ENCODE measurements at places on chromosomes 4 and X.

GRCh38 chrX:20947411-20947912 lies 426.8 kb upstream of the CNKSR2 start:
- no peaks in the 10 kb centered on the region for H3K36me3 ChIP-seq
- no peaks in the 10 kb centered on the region for H3K4me1 ChIP-seq
- H3K27me3 ChIP-seq, result no peaks in the 10 kb centered on the region
- no peak for DNase-seq

DNA sequence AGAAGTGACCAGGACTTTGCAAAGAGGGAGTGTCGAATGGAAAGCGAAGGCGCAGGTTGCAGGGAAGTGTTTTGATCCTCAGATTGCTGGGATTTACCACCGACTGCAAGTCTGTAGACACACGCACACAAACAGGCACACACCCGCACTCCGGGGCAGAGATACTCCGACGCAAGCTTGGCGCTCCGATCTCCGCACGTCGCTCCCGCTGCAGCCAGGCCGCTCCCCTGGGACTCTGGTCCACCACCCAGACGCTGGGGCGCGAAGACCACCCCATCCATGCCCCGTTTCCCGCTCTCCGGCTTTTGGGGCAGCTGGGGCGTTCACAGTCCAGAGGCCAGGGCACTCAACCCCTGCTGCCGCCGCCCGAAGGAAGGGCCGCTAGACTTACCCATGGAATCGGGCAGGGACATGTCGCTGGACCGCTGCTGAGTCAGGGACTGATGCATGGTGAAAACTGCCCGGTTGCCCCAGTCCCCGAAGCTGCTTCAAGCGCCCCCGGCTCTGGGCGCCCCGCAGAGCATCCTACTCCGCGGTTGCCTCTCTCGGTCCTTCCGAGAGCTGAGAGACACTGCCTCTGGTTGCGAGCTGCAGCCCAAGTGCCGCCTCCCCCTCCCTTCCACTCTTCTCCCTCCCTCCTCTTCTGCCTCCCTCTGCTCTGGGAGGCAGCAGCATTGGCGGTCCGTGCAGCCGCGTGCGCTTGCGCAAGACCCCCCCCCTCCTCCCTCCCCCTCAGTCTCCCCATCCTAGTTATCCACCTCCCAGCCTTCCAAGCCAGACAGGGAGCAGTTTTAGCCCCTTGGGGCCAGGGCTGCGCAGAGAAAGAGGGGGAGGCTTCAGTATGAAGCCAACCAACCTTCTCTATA lies at the start of gene TMEM255A:
TSS of gene TMEM255A (minus strand) at position 601 of the 866 bp plus-strand sequence. CDS start at position 449, 152 bp downstream.
- H3K4me3 ChIP-seq, result peak within 1 kb of the TSS; percentile 82
- no peak within 1 kb of the TSS for H3K27ac ChIP-seq
- H3K36me3 ChIP-seq, result no peaks in the 10 kb centered on the region
- H3K27me3 ChIP-seq, result peaks cover 73% of the 10 kb centered on the region
- DNase-seq, result no peak

DNA sequence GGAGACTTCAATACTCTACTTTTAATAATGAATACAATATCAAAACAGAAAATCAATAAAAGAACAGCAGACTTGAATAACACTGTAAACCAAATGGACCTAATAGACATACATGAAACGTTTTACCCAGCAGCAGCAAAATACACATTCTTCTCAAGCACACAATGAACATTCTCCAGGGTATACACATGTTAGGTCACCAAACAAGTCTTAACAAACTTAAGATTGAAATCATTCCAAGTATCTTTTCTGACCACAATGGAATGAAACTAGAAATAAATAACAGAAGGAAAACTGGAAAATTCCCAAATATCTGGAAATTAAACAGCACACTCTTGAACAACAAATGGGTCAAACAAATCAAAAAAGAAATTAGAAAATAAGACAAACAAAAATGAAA lies 145.0 kb upstream of the CT83 start:
- H3K27me3 ChIP-seq, result no peaks in the 10 kb centered on the region
- H3K4me1 ChIP-seq, result no peaks in the 10 kb centered on the region
- H3K4me3 ChIP-seq, result no peak overlapping the region

GRCh38 chr4:159177265-159178150 lies 74.6 kb downstream of the RAPGEF2 start:
- H3K4me3 ChIP-seq, result no peak overlapping the region
- H3K27me3 ChIP-seq, result peaks cover 16% of the 10 kb centered on the region
- no peaks in the 10 kb centered on the region for H3K36me3 ChIP-seq
- no peak for DNase-seq
- H3K4me1 ChIP-seq, result peaks cover 14% of the 10 kb centered on the region
- no peak overlapping the region for H3K27ac ChIP-seq

DNA sequence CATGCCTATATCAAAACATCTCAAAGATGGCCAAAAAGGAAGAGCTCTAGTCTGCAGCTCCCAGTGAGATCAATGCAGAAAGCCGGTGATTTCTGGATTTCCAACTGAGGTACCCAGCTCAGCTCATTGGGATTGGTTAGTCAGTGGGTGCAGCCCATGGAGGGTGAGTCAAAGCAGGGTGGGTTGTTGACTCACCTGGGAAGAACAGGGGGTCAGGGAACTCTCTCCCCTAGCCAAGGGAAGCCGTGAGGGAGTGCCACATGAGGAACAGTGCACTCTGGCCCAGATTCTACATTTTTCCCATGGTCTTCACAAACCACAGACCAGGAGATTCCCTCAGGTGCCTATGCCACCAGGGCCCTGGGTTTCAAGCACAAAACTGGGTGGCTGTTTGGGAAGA lies 57.3 kb upstream of the FGF16 start:
- no peak overlapping the region for H3K4me3 ChIP-seq
- H3K27me3 ChIP-seq, result no peaks in the 10 kb centered on the region
- no peaks in the 10 kb centered on the region for H3K4me1 ChIP-seq
- H3K27ac ChIP-seq, result no peak overlapping the region

GRCh38 chr4:145414226-145414625 lies 67.4 kb upstream of the SMAD1 start:
- no peaks in the 10 kb centered on the region for H3K4me1 ChIP-seq
- no peaks in the 10 kb centered on the region for H3K36me3 ChIP-seq
- H3K4me3 ChIP-seq, result no peak overlapping the region
- H3K27ac ChIP-seq, result no peak overlapping the region

DNA sequence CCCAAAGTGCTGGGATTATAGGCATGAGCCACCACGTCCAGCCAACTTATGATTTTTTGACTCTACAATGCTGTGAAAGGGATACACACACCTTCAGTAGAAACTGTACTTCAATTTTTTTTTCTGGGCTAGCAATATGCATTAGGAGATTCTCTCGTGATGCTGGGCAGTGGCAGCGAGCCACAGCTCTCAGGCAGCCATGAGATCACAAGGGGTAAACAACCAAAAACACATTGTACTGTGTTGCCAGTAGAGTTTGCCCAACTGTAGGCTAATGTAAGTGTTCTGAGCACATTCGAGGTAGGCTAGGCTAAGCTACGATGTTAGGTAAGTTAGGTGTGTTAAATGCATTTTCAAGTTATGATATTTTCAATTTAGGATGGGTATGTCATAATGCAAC lies 25.7 kb downstream of the RAB33A start:
- H3K27me3 ChIP-seq, result no peaks in the 10 kb centered on the region
- no peak for DNase-seq
- H3K36me3 ChIP-seq, result peaks cover 2% of the 10 kb centered on the region
- no peak overlapping the region for H3K27ac ChIP-seq
- H3K4me1 ChIP-seq, result peaks cover under 1% of the 10 kb centered on the region
- no peak overlapping the region for H3K4me3 ChIP-seq

DNA sequence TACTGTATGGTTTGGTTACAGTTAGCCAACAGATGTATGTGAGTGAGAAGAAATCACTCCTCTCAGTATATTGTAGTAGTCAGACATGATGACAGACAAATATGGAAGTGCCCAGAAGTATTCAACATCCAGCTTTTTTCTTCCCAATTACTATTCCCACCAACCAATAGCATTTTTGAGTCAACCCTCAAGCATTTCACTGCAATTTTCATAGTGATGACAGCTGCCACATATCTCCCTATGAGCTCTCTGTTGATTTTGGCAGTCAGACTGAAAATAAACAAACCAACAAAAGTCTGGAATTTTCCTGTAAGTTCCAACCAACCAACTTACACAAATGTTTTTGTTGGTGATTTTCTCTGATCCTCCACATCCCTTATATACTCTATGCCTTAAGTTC lies 8.2 kb upstream of the TRAM1L1 start:
- H3K4me3 ChIP-seq, result no peak overlapping the region
- H3K27me3 ChIP-seq, result no peaks in the 10 kb centered on the region
- no peaks in the 10 kb centered on the region for H3K4me1 ChIP-seq
- DNase-seq, result no peak
- H3K36me3 ChIP-seq, result no peaks in the 10 kb centered on the region

GRCh38 chr4:126733301-126733700 lies 899.5 kb upstream of the INTU start:
- no peak overlapping the region for H3K4me3 ChIP-seq
- DNase-seq, result no peak
- H3K27ac ChIP-seq, result no peak overlapping the region
- no peaks in the 10 kb centered on the region for H3K36me3 ChIP-seq

- DNase-seq, result no peak
- H3K36me3 ChIP-seq, result no peaks in the 10 kb centered on the region
- peaks cover 50% of the 10 kb centered on the region for H3K27me3 ChIP-seq
- H3K4me3 ChIP-seq, result no peak overlapping the region
Observed at GRCh38 chrX:23333842-23334520, 668 bp upstream of the PTCHD1 start.

GRCh38 chr4:109826719-109827118 lies 1.1 kb upstream of the RRH start:
- peaks cover 18% of the 10 kb centered on the region for H3K36me3 ChIP-seq
- no peak overlapping the region for H3K27ac ChIP-seq
- no peak overlapping the region for H3K4me3 ChIP-seq
- H3K4me1 ChIP-seq, result peaks cover 4% of the 10 kb centered on the region
- no peaks in the 10 kb centered on the region for H3K27me3 ChIP-seq

DNA sequence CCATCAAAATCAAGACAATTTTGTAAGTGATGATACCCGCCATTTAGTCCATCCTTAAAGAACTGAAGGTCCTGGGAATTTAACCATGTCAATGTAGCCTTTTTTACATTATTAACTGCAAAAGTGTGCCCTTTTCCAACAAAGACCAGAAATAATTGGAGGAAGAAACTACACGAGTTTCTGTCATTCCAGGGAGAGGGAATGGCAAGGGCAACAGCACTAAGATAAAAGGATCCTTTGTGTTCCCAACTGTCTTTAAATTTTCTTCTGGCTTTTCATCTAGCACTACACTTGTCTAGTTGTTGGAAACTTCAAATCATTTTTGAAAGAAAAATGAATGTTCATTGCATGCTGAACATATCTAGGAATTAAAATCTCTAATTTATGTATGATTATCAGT lies 286.2 kb downstream of the GALNTL6 start:
- no peak overlapping the region for H3K4me3 ChIP-seq
- H3K36me3 ChIP-seq, result no peaks in the 10 kb centered on the region
- DNase-seq, result no peak
- no peaks in the 10 kb centered on the region for H3K27me3 ChIP-seq
- no peaks in the 10 kb centered on the region for H3K4me1 ChIP-seq

DNA sequence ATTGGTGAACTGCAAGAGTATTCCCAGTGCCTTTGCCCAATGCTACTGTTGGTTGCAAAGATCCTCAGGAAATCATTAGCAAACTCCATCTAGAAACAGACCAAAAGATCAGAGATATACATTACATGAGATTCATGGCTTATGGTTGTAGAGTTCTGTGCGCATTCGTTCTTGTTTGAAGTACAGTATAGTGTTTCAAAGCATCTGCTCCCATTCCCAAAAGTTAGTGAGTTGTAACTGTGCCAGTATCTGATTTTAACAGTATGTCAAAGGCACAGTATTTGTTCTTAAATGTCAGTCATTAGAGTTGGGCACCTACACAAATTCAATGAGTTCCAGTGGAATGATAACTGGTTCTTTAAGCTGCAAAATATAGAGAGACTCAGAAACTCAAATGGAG lies 314.7 kb upstream of the ATOH1 start:
- H3K4me3 ChIP-seq, result no peak overlapping the region
- DNase-seq, result no peak
- H3K4me1 ChIP-seq, result no peaks in the 10 kb centered on the region
- H3K27me3 ChIP-seq, result no peaks in the 10 kb centered on the region
- H3K27ac ChIP-seq, result no peak overlapping the region

- peaks cover under 1% of the 10 kb centered on the region for H3K27me3 ChIP-seq
- H3K36me3 ChIP-seq, result no peaks in the 10 kb centered on the region
- peaks cover 5% of the 10 kb centered on the region for H3K4me1 ChIP-seq
Observed at GRCh38 chr4:16122308-16122711, 38.5 kb upstream of the PROM1 start.

GRCh38 chr4:81740487-81740886 lies 268.8 kb upstream of the RASGEF1B start:
- H3K4me3 ChIP-seq, result no peak overlapping the region
- H3K4me1 ChIP-seq, result no peaks in the 10 kb centered on the region
- H3K27me3 ChIP-seq, result no peaks in the 10 kb centered on the region

Measured in T-helper 2 cell treated with Interferon-gamma antibody and Interleukin-4, amounts not matched to agents 5 μg/mL and 100 μg/mL, for 36 hours (primary cell).